SJSA1 (cell line): ENCODE measurements at places on chromosomes 5 and 9. TPM values are rescaled to one million over a fixed set of nuclear protein-coding genes. Genes with fewer than 3 reads are reported as not detected.

DNA sequence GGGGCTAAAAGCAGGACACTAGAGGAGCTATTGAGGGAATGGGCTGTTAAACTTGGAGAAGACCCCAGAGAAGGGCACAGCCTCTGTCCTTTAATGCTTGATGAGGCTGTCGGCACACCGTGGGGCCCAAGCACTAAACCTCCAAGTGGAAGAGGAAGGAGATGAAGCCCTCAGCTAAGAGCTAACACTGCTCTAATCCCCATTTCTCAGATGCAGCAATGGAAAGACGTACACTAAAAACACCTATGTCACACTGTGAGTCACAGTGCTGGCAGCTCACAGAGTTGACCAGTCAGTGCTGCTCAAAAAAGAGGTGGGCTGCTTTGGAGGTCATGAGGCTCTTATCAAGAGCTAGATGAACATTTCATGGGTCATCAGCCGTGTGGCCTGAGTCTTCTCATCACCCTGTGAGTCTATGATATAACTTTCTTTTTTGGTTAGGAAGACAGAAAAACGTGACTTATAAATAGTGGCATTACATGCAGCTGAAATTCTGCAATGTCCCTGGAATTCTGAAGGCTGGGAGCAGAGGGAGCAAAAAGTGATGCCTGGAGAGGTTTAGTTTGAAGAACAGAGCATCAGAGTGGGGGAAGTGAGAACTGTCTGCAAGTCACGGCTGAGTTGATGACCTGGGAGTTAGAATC lies 21.5 kb downstream of the TNFSF8 start:
- no peak for DNase-seq

DNA sequence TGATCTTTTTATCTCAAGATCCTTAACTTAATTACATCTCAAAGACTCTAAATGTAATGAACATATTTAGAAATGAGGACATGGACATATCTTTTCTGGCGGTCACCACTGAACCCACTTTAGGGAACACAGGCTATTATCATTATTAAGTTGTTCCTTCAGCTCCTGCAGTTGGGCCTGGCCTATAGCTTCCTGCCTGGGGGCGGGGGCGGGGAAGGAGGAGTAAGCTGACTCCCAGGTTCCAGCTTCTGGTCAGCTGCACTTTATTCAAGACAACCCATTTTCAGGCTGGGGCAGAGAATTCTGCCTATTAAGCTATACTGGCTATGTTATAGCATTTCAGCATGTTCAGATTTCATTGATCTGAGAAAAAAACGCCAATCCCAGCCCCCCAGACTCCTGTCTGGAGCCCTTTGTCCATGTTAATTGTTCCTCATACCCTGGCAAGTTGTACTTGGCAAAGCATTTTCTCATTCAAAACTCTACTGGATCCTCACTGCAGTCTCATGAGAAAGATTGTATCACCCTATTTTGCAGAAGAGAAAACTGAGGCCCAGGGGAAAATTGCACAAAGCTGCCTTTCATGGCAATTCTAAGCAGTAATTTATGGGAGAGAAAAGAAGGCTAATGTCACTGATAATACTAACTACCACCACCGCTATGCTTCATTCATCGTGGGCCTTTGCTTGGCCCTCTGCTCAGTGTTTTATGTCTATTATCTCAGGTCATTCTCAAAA lies 25.1 kb downstream of the COL15A1 start:
- DNase-seq = no peak

GRCh38 chr5:154408811-154409210 lies 37.0 kb upstream of the SAP30L start:
- DNase-seq = no peak

DNA sequence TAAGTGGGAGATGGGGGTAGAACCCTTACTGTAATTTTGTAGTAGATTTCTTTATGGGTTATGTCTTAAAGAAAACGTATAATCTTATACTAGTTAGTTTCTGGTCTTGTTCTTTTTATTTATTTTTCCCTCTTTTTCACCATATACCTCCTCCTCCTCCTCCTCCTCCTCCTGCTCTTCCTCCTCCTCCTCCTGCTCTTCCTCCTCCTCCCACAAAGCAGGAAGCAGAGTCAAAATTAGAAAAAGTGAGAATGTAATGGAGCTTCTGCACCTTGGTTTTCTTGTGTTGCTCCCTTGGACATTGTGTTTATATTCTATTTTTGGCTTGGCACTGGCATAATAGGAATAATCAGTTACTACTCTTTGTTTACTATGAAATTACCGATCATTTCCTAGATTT lies 4.5 kb downstream of the MACIR start:
- no peak for DNase-seq

GRCh38 chr5:59732301-59732700 lies 161.2 kb downstream of the PDE4D start:
- DNase-seq = no peak

Gene FBXL7
- total RNA-seq = 10.4 and 14.6 TPM in 2 replicates

DNA sequence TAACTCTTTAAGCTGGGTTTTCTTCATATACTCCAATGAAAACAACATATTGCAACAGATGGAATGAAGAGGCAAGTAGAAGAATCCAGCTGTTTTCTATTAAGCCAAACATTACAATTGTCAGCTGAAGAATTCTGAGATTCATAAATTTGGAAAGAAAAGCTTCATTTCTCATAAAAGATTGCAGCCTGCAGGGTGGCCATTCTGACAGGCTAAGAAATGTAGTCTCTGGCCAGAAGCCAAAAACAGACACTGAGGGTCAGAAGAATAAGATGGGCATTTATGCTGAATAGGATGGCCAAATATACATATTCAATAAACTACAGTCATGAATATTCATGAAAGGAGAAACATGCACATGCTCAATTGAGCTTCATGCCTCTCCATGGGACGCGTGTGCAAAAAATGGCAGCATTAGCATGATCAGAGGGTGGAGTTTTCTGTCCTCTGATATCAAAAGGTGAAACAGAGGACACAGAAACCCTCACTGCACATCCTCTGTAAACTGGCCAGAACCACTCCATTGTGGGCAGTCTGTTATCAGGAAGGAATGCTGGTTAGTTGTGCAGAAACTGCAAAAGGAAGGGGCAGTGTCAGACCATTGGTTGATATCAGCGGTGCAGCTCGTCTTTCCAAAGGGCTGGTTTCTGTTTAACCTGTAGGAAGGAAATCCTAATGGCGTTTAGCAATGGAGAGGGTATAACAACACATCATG lies 50.2 kb downstream of the FXN start:
- peak; percentile 4 for DNase-seq

DNA sequence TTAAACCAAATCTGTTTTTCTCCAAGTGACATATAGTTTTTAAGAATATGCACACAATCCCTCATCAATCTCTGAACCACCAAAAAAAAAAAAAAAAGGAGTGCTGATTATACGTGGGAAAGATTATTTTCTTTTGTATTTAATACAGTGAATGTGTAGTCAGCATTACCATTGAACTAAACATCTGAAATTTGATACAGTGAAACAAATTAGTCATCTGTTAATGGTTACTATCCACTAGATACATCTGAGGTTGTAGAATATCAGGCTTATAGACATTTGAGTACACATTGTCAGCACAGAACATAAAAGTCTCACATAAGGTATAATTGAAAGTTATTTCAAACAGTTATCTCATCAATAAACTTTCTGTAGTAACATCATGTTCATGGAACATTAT lies 87.0 kb downstream of the SLF1 start:
- no peak for DNase-seq

Gene FGF10
- not detected in 2 replicates for total RNA-seq

DNA sequence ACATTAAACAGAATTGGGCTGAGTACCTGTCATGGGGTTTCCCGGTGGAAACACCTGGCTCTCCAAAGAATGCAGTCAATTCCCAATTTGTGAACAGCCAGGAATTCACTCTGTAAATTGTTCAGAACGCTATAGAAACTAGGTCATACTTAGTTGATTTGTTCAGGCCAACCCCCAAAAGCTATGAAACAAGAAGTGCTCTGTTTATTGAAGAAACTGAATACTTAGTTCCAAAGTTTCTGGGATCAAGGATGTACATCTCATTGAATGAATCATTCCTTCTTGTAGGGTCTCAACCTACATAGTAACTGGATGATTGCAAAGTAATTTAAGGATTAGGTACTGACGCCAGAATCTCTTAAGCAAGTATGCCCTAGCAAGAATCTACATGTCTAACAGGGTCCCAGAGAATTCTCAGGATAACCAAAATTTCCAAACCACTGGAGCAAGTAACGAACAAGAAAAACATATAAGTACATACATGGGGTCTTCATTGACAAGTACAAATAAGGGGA lies 659 bp upstream of the TUSC1 start:
- DNase-seq = no peak

- no peak for DNase-seq
These were observed 270.9 kb downstream of the HSPA4 start for GRCh38 chr5:133322743-133323142.

Gene MVB12B
- total RNA-seq = 7.8 and 16.1 TPM in 2 replicates

DNA sequence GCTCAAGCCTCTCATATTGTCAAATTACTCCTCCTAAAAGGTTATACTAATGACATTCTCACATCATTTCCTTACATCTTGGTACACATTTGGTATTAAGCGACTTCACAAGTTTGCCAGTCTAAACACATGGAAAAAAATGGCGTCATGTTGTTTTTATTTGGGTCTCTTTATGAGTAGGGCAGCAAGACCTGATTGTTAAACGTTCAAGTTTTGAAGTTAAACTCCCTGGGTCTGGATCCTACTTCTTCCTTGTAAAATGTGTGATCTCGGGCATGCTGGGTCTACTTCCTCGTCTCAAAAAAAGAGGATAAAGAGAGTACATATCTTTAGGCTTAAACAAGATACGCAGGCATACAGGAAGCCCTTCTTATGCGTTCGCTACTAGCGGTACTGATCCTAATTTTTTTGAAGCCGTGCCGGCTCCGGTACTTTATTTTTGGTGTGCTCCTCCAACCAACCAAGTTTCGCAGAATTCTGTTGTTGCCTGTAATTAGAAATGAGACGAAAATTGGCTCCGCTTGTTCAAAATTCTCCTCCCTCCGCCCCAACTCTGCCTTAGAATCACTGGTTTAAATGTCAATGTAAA lies 596 bp upstream of the CDC37L1 start:
- no peak for DNase-seq

- no peak for DNase-seq
These were observed 32.3 kb downstream of the ADAMTSL2 start for GRCh38 chr9:133566817-133567216.

Gene ABO
- total RNA-seq = not detected in 2 replicates

Gene ADGRD2
- total RNA-seq = not detected in 2 replicates

Gene AQP7
- total RNA-seq = not detected in 2 replicates

DNA sequence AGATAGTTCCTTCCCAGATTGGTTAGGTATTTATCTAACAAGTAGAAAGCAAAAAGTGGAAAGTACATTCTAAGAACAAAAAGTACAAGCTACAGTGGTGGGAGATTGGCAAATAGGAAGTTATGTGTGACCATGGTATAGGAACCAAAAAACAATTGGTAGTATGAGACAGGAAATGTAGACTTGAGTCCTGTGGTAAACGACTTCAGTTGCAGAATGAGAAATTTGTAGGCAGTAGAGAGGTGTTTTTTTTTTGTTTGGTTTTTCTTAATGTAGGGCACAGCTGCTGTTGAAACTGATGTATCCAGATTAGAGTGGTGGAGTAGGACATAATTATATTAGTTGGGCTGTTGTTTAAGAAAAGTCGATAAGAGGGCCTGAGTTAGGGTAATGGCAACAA lies 72.0 kb downstream of the CCNH start:
- DNase-seq = no peak

Gene CTSV
- 0.05 TPM in 1 of 2 replicates, not detected in the other for total RNA-seq

DNA sequence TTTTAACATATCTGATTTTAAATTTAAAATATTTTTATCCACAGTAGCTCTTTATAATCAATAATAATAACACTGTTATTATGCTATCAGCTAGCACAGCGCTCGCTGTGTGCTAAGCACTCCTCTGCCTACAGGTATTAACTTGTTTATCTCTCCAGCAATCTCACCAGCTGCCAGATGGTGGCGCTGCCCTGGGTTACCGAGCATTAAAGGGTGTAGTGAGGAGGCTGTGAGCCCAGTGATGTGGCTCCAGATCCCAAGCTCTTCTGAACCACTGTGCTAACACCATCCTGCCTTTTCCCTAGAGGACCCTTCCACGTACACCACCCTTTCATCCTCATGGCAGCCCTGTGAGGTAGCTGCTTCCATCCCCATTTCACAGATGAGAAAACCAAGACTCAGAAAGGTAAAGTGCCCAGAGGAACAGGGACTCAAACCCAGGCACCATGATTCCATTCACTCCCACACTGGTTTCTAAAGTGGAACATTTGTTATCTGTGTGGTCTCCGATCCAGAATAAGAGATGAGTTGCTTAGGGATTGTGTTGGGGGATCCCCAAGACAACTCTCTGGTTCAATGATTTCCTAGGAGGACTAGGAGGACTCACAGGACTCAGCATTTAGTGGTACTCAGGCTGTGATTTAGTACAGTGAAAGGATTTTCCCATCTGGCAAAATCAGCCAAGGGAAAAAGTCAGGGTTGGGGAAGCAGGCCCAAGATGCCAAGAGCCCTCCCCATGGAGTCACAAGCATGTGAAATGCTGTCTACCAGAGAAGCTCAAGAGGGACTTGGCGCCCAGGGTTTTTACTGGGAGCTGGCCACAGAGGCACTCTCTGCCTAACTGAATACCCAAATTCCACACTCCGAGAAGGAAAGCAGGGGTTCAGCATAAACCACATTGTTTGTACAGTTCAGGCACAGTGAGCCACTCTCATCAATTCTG lies 7.0 kb downstream of the IGFBPL1 start:
- DNase-seq = no peak
